ENCODE measurements at places on chromosomes 3 and 15.

DNA sequence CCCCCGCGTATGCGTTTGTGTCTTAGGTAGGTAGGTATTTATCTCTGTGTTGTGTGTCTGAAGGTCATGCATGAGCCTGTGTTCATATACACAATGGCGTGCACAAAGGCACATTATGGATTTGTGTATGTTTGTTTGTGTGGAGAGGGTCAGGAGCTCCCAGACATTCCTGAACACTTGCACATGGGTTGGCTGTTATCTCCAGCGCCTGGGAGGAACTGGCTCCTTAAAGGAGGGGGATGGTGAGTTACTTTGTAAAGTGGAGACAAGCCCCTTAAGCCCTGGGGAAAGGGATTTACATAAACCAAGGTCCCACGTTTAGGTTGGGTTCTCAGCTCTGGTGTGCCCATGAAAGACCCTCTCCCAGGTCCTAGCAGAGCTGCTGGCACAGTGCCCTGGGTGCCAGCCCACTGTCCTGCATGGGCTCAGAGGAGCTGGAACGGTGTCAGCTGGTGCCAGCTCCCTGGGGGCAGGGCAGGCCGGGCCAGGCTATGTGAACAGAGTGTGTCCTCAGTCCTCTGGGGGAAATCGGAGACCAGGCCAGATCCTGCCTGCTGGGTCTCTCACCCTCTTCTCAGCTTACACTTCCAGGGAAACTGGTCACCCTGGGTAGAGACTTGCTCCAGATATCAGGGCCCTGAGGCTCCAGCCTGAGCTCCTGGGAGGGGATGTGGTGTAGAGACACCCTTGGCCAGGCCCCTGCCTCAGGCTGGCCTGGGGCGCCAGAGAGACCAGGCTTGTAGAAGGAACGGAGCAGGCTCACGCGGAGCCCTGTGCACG, 25.1 kb downstream of the SNX33 start:
- peak; percentile 69 for DNase-seq

- DNase-seq, result no peak
Observed at GRCh38 chr3:151630938-151631441, 102.7 kb upstream of the AADACL2 start.

DNA sequence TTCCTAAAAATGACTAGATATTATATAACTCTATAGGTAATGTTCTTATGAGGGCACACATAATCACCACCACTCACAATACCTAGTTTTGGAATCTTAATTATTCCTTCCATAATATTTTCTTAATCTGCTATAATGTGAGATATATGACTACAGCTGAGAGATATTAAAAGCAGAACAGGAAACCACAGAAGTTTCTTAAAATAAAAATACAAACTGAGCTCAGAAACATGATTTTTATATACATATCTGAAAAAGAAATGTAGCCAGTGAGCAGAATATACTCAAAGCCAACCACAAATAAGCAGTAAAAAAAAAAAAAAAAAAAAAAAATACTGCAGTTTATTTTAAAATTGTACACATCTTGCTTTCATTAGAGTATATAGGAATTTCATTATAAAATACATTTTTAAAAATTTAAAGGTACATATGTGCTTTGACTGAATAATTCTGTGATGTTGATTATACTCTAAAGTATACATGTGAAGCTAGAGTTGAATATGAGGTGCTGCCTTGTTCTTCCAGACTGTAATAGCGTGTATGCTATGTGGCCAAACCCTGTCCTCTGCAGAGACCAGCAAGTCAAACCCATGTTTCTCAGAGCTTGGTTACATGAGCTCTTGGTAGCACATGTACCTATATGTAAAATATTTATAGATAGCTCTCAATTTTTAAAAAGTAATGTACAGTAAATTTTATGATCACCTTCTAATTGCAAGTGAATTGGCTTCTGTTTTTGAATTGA, 175.0 kb downstream of the UBE2E2 start:
- no peak for DNase-seq

DNA sequence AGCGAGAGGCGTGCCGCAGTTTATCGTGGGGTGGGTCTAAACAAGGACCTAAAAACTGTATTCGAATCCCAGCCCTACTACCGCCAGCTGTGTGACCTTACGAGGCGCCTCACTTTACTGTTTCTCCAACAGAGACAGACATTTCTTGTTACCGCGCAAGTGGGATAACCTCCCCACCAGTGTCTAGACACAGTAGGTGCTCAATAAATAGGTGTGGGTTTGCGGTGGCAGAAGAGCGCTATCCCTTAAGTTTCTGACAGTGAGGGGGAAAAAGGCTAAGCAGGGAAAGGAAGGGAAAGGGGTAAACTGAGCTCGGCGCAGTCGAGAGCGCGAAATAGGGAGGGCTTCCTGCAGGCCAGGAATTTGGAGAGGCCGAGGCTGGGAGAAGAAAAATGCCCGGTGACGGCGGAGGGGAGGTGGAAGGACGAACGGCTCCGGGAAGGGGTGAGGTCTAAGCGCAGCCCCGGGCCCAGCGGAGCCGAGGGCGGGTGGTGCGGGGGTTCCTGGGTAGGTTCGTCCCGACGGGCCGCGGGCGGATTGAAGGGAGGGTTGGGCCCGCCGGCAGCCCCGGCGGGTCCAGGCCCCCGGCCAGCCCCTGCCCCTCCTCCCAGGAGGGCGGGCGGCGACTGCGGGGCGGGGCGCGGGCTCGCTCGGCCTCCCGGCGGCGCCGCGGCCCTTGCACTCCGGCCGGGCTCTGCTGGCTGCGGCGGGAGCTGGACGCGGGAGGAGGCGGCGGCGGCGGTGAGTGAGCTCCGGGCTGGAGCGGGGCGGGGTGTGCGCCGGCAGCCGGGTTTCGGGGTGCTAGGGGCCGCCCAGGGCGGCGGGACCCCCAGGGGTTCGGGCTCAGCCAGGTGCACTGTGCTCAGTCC, at the start of gene CGNL1:
Gene CGNL1 (plus strand): TSS at position 679 of the 869 bp plus-strand sequence. CDS start 61,495 bp downstream, outside the sequence.
- DNase-seq, result peak; percentile 67

GRCh38 chr15:68679161-68679560, 100.4 kb downstream of the CORO2B start:
- no peak for DNase-seq

GRCh38 chr3:17187589-17188184, 302.9 kb downstream of the PLCL2 start:
- DNase-seq, result no peak

DNA sequence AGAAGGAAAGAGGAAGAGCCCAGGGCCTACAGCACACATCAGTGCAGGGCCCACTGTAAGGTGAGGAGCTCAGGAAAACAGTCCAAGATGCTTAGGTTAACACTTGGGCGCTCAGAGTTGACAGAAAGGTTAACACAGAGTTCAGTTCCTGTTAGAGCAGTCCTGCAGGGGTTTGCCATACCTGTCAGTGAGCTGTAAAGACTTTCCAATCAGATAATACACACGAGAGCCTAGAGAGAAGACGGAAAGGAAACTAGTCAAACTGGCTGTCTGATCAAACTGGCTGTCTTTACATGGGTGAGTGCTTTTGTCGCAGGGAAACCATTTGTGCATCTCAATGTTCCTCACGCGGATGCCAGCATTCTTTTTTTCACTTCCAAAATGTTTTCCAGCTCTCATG, 61.4 kb upstream of the ARHGEF26 start:
- DNase-seq, result peak; percentile 51

DNA sequence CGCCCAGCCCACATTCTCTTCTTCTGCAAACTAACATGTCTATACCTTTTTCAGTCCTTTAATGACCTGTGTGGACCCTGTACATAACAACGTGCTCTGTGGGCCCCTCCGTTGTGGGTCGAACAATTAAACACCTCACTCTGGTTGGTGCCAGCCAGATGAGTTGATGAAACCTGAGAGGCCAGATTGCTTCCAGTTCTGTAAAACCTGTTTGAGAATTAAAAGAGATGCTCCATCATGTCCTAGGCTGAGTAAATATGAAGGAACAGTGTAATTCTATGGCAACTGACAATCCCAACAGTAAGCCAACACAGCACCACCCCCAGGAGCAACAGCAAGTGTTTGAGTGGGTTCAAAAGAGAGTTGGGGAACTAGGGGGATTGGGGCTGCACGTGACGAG, 5.7 kb upstream of the THBS1 start:
- DNase-seq, result no peak

GRCh38 chr15:22888120-22888859, 49.8 kb downstream of the NIPA2 start:
- DNase-seq, result no peak

DNA sequence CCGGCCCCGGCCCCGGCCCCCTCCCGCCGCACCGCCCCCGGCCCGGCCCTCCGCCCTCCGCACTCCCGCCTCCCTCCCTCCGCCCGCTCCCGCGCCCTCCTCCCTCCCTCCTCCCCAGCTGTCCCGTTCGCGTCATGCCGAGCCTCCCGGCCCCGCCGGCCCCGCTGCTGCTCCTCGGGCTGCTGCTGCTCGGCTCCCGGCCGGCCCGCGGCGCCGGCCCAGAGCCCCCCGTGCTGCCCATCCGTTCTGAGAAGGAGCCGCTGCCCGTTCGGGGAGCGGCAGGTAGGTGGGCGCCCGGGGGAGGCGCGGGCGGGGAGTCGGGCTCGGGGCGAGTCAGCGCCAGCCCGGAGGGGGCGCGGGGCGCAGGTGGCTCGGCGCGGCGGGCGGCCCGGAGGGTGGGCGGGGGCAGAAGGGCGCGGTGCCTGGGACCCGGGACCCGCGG, 352 bp downstream of the CHRD start:
- DNase-seq, result peak; percentile 67

GRCh38 chr15:92616621-92617548, 38.7 kb downstream of the FAM174B start:
- DNase-seq, result no peak

DNA sequence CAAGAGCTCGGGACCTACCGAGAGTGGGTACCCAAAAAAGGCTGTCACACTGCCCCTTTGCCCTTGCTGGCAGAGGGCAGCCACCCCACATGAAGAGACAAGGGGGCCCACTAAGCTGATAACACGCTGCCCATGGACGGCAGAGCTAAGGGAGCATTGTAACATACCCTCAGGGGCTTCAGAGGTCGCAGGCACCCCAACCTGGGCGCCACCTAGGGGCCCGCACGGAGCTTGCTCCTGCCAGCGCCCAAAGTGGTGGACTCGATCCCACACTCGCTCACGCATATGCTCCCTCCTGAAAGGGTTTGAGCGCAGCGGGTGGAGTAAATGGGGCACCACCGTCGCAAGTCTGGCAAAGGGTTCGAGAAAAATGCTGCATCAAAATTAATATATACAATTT, 975.4 kb downstream of the ZPLD1 start:
- peak; percentile 42 for DNase-seq

- no peak for DNase-seq
Observed at GRCh38 chr3:58329150-58329921, 3.4 kb upstream of the PXK start.

GRCh38 chr3:161558236-161558635, 61.6 kb downstream of the OTOL1 start:
- no peak for DNase-seq

DNA sequence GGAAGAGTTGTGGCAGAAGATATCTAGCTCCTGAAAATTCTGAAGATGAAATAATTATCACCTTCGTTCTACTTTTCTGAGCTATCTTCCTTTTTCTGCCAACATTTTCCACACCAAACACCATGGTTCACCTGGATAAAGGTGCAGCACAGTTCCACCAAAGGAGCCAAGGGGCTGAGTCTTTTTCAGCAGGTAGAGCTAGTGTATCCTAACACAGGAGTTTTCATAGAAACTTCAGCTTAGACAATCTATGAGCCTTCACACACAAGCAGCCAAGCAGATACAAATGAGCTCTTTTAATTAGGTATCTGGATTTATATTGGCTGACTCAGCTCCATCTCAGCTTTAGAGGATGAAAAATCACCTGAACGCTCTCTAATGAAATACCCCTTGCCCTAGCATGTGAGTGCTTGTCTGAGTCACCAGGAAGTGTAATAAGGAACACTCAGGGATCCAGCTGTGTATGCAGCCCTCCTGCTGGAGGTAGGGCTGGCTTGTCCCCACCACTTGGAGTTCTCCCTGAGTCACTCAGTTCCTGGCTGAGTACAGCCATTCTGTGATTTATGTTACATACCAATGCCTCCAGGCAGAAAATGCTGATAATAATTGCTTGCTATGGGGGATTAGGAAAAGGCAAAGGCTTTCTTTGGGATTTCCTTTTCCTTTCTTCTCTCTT, 385.7 kb downstream of the LSAMP start:
- DNase-seq, result peak; percentile 97

DNA sequence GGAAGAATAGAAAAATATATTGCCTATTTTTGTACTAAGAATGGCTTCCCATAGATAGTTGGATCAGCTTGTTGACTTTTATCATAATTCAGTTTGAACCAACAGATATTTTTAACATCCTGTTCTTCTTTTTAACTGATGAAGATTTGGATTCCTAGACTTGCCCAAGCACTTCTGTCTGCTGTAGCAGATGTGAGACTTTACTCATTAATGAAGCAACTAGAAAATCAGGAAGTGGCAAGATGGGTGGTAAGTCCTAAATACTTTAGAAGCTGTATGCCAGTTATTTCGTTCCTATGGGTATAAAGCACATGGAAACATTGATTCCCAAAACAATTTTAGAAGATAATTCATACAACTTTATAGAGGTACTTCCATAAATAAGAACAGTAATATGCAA, 8.4 kb downstream of the PIGB start:
- no peak for DNase-seq

DNA sequence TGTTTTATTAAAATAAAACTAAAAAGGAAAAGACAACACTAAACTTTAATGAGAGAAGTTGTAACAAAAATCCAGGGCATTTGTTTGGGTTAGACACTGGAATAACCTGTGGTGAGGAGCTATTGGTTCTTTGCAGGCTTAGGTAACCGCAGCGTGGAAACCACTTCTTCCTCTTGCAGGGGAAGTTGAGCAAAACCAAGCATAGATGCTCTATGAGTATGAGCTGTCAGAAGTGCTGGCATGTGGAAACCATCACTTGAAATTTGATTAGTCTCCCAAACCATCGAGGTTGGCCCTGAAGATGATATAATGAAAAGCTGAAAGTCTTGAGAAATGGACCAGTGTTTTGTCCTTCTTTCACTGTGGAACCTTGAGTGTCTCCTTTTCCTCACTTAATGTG, 127.1 kb upstream of the RBMS3 start:
- no peak for DNase-seq

- no peak for DNase-seq
Observed at GRCh38 chr15:69954666-69955065, 143.1 kb downstream of the TLE3 start.

DNA sequence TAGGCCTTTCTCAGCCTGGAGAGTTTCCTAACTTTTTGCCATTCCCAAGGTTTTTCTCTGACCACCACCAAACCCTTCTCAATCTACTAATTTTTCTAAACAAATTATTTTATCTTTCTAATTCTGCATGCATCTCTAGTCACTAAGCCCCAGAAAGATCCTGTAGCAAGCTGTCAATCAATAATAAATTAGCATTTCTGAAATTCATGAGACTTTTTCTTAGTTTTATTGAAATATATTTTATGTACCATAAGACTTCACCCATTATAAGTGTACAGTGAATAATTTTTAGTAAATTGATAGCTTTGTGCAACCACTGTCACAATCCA, 22.4 kb upstream of the AP4E1 start:
- no peak for DNase-seq

GRCh38 chr3:124777762-124778470, 47.7 kb downstream of the UMPS start:
- no peak for DNase-seq

DNA sequence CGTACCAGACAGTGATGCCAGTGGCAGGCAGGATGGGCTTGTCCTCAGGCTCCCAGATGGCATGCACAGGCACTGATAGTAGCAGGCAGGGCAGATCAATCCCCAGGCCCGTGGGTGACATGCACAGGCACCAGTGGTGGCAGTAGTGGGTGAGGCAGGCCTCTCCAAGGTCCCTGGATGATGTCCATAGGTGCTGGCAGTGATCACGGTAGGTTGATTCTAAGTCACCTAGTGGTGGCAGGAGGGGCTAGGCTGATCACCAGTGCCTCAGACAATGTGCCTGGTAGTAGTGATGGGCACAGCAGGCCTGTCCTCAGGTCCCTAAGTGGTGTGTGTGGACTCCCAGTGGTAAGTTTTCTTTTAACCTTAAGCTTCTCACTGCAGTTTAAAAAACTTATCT, 19.6 kb downstream of the CEP63 start:
- DNase-seq, result no peak

Data from mesendoderm (in vitro differentiated cells).